GM13977 (cell line): ENCODE measurements at places on chromosomes 3 and 15.

- no peak for DNase-seq
Measured at GRCh38 chr15:64503197-64503596, 42.8 kb downstream of the ZNF609 start.

GRCh38 chr3:105523501-105523900 is 156.8 kb downstream of the ALCAM start:
- DNase-seq: no peak

- DNase-seq: no peak
Measured at GRCh38 chr3:114609973-114610630, 316.3 kb downstream of the TIGIT start.

DNA sequence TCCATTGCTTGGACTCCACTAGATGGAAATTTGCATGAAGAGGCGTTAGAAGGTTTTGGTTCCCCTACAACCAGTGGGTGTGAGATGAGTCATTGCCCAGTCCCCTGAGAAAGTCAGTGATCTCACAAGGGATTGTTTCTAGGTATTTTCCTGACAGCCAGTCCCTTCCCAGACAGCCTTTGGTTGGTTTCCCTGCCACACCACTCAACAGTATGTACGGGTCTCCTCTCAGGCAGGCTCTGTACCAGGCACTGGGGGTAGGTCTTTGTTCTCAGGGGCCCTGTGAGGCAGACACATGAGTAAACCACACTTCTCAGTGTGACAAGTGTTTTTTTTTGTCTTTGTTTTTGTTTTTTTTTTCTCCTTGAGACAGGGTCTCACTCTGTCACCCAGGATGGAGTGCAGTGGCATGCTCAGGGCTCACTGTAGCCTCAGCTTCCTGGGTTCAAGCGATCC is 4.0 kb downstream of the LAMP3 start:
- peak; percentile 90 for DNase-seq

DNA sequence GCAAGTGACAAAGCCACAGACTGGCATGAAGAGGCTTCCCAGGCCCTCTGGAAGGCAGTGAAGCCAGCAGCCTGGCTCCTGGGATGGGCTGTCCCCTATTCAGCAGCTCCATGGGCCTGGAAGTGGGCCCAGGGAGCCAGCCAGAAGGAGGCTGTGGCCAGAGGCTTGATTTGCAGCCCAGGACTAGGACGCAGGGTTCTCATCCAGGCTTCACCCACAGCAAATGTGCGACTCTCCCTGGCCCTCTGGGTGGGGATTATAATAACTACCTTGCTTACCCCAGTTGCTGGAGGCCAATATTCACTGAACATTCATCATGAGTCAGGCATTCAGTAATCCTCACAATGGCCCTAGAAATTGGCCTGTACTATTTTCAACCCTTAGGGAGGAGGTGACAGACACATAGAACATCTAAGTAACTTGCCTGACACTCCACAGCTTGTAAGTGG is 24.6 kb upstream of the SRP14 start:
- no peak for DNase-seq

GRCh38 chr15:35043373-35044095 is 41.6 kb downstream of the NANOGP8 start:
- no peak for DNase-seq

DNA sequence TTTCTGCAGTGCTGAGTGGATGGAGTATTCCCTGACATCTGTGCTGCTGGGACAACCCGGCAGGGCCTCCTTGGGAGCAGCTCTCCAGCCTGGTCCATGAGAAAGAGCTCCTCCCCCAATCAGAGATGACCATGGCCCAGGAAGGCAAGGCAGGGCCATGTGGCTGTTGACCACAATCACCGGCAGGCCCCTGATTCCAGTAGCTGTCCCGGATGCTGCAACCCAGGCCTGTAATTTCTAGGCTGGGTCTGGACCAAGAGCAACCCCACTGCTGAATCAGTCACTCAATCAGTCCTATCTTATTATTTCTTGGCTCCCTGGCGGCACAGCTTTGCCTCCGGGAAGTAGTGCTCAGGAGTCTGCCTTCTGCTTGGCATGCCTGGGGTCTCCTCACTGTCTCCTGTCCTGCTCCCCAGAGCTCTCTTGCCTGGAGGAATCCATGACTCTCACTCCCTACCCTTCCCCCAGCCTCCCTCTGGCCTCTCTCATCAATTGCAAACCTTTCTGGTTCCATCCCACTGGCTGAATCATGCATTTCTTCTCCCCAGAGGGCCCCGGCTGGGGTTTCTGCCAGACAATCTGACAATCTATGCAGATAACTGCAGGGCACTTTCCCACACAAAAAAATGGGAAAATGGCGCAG is 32.6 kb upstream of the ITGA11 start:
- no peak for DNase-seq

GRCh38 chr3:113557374-113557773 is 25.0 kb downstream of the SIDT1 start:
- DNase-seq: no peak

DNA sequence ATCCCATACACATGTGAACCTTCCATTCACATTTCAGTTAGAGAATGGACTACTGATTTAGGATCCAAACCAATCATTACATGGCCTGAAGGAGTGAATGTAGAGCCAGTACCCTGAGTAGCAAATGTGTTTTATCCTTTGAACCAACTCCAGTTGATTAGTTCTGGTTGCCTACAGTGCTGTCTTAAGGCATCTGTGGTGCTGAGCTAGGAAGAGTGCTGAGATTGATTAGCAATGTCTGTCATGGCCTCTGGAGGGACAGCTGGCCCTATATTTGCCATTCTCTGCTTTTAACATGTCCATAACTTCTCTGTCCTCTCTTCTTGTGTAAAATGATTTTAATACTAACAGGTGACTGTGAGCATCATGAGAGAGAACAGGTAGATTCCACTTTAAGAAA is 11.1 kb downstream of the LRTM1 start:
- no peak for DNase-seq

DNA sequence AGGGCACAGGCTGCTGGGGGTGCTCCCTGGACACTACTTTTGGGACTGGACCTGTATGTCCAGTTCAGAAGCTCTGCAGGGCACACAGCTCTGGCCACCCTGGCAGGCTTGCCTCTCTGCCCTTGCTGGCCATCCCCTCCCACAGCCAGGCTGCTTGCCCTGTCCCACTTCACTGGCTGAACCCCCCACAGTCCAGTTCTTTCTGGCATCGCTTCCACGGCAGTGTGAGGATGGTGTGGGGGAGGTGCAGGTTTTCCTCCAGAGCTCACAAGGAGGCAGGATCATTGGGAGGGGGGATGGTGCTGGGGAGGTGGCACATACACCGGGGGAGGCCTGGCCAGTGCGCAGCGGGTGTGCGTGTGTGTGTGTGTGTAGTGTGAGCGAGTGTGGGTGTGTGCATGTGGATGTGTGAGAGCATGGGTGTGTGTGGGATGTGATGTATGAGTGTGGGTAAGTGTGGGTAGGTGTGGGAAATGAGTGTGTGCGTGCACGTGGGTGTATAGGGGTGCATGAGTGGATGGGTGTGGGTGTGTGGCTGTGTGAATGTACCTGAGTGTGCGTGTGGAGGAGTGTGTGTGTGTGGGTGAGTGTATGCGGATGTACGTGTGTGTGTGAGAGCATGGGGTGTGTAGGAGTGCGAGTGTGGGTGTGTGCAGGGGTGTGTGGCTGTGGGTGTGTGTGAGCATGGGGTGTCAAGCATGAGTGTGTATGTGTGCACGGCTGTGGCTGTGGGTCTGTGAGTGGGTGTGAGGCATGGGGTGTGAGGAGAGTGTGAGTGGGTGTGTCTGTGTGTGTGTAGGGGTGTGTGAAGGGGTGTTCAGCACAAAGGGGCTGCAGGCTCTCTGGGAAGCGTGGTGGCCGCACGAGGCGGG is 155.2 kb downstream of the NSMCE3 start:
- DNase-seq: no peak

GRCh38 chr3:42790714-42791229 is 13.5 kb downstream of the HIGD1A start:
- DNase-seq: no peak

DNA sequence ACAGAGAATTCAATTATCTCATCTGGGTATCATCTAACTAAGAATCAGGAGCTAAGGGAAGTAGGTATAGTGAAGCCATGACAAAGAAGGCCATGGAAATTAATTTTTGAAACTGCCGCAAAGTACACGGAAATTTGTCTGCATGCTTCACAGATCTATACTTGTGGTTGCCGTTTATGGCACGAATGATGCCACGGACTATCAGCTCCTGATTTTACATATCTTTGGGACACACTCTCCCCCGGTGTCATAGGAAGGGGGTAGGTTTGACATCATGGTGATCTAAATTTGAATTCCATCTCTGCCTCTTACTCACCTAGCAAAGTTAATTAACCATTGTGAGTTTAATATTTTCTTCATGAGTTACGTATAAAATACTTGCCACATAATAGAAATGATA is 14.0 kb downstream of the ARPP21 start:
- DNase-seq: no peak

DNA sequence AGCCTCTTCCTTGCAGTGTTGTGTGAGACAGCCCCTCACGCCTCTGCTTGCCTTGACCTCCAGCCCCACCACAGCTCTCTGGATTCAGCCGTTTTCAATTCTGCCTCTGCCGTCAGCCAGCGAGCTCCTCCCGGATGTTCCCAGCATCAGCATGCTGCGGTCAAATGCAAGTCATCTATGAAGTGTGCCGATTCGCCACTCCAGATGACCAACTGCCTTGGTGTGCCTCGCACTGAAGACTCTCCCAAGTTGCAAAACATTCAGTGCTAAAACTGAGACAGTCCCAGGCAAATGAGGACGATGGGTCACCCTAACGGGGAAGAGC is 30.6 kb upstream of the RASA2 start:
- DNase-seq: no peak

- no peak for DNase-seq
Measured at GRCh38 chr3:98846101-98846500, 55.4 kb downstream of the DCBLD2 start.

- no peak for DNase-seq
Measured at GRCh38 chr3:40821315-40821714, 296.6 kb downstream of the ZNF621 start.

GRCh38 chr3:188052169-188053035 is 101.6 kb upstream of the LPP start:
- DNase-seq: no peak

- DNase-seq: no peak
Measured at GRCh38 chr15:57149196-57149595, 227.1 kb upstream of the CGNL1 start.

- DNase-seq: no peak
Measured at GRCh38 chr3:148940983-148941382, 50.4 kb upstream of the GYG1 start.

- DNase-seq: no peak
Measured at GRCh38 chr3:69033470-69033869, 18.7 kb downstream of the TMF1 start.

DNA sequence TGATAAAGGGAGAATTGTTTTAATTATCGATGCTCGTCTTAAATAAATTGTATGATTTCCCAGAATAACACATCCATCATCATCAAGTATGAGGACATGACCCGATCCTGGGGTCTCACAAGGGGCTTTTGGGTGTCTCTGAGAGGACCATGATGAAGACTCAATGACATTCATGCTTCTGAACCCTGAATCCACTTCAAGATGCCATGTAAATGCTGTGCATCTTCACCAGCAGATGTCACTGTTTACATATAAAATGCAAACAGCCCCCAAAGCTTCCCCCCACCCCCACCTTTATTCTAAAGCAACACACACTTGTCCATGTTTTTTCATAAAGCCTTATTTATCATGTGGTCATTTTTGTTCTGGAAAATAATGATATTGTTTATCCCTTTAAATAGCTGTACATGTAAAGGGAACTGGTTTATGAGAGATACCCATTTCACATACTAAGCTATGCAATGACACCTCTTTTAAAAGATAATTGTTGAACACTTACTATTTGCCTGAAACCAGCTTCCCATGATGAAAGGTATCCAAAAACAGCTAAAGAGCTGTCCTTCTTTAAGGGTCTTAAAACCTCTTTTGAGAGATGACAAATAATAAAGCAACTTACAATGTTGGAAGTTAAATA is 69.7 kb upstream of the UBE3A start:
- DNase-seq: peak; percentile 15

DNA sequence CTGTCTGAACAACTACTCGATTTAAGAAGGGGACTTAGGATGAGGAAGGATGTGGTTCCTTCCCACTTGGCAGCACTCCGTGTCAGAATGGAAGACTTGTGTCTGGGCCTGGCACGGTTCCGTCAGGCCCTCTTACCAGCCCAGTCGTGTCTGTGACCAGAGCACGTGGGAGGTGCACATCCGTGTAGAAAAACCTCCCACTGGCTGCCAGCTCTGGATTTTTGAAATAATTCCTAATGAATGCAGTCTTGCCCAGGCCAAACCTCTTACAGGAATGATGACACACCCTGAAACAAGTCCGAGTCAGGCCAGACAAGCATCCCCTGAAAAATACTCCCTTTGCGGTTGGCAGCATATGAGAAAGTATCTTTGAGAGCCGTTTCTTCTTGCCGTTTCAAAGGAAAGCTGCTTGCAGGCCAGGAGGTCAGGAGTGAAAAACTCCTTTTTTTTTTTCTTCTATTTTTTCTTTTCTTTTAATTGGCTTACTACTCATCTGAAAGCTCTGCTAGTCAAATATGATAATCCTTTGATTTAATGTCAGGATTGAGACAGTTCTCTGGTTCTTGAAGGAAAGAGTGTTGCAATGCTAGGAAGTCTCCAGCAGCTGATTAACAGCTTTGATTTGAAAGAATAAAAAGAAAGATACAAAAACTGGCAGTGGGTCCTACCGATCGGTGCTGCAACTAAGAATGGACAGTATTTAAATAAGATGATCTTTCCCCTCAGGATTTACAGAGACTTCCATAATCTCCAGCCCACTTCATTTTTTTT is 19.8 kb downstream of the IL1RAP start:
- no peak for DNase-seq

DNA sequence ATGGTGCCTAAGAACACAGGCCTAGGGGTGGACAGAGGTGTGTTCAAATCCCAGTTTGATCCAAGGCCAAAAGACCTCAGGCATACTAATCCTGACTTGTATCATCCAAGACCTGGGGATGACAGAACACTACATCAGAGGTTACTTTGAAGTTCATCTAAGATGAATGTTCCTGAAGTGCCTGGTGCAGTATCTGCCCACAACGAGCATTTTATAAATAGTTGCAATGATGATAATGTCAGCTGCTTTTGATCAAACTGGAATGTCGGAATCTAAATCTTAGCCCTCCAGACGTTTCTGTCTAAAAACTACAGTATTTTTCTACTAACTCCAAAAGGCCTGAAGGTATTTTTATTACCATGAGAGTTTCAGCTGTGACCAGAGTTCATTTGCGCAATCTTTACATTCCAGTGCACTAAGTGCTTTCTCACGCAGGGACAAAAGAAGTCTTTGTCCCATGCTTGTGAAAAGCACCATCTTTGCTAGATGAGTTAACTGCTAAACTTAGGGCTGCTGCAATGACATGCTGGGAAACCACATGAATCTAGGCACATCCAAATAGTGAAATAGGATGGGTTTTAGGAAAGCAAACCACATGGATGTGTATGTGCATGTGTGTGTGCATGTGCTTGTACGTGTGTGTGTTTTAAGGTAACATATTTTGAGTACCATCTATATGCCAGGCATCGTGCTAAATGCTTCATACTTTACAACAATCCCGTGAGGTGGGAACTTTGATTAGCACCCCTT is 18.1 kb downstream of the ANXA2 start:
- no peak for DNase-seq

- no peak for DNase-seq
Measured at GRCh38 chr3:46692566-46692990, 901 bp downstream of the ALS2CL start.
